ENCODE measurements at places on chromosomes 5 and 9.

GRCh38 chr9:23554686-23555085, 271.4 kb downstream of the ELAVL2 start:
- DNase-seq, result no peak

DNA sequence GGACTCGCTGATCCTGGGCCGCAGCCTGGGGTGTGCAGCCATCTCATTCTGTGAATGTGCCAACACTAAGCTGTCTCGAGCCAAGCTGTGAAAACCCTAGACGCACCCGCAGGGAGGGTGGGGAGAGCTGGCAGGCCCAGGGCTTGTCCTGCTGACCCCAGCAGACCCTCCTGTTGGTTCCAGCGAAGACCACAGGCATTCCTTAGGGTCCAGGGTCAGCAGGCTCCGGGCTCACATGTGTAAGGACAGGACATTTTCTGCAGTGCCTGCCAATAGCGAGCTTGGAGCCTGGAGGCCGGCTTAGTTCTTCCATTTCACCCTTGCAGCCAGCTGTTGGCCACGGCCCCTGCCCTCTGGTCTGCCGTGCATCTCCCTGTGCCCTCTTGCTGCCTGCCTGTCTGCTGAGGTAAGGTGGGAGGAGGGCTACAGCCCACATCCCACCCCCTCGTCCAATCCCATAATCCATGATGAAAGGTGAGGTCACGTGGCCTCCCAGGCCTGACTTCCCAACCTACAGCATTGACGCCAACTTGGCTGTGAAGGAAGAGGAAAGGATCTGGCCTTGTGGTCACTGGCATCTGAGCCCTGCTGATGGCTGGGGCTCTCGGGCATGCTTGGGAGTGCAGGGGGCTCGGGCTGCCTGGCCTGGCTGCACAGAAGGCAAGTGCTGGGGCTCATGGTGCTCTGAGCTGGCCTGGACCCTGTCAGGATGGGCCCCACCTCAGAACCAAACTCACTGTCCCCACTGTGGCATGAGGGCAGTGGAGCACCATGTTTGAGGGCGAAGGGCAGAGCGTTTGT, 19.9 kb downstream of the PTGES2 start:
- DNase-seq, result no peak

DNA sequence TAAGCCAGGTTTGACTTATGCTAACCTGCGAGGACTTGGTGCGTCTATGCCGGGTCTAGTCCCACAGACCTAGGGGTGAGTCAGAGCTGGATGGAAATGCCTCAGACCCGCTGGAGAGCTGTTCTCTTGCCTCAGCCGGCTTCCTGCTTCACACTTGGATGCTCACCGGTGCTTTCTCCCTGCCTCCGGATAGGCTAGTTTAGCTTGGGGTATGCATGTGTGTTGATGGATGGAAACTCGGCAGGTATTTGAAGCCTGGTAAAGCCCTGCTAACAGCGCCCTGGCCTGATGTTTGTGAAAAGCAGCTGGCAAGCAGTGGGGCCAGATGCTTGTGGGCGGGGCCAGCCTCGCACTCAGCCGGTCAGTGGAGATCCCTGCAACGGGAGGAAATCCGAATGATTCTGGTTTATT, 29.3 kb downstream of the PRRC2B start:
- DNase-seq, result peak; percentile 99

- DNase-seq, result no peak
These were observed 194.9 kb downstream of the ATP10B start for GRCh38 chr5:160657068-160657507.

GRCh38 chr9:136122425-136123383, 4.0 kb upstream of the TMEM250 start:
- DNase-seq, result no peak

GRCh38 chr5:153893817-153894216, 144.9 kb downstream of the FAM114A2 start:
- DNase-seq, result no peak
